ENCODE measurements at places on chromosomes 16 and 17.

DNA sequence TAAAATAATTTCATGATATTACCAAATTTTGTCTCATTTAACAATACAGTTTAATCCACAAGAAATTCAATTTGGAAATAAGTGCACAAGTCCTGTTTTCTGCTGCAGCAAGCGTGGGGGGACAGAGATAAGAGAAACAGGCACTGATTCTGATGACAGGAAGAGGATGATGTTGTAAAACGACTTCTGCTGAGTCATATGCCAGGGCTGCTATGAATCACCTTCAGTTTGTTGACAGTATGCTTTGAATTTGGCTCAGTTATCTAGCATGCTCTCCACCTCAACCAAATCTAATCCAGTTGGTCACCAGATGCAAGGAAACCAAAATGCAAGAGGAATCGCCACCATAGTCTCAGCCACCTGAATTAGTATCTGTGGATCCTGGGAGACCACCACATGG, 244.1 kb upstream of the MON1B start:
- DNase-seq, result no peak

DNA sequence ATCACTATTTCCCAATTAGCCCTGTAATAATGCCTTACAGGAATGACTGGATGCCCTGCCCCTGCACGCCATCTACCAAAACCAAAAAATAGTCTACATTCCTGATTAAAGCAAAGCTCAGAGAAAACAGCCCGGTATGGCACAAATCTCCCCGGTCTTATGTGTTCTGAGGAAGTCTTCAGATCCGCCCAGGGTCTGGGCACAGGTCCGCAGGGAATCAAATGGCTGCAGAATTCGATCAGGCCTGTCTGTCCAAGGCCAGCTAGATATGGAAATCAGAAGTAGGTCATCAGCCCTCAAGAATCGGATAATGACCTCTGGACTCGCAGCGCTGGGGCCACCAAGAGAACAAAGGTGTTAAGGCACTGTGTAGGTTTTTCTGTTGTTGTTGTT, 171.0 kb downstream of the ZFHX3 start:
- DNase-seq, result no peak

GRCh38 chr17:80882926-80883685, 108.5 kb upstream of the CHMP6 start:
- DNase-seq, result no peak

GRCh38 chr16:80848862-80849261, 44.5 kb upstream of the CDYL2 start:
- DNase-seq, result no peak

GRCh38 chr16:30120340-30121105, 2.5 kb downstream of the MAPK3 start:
- no peak for DNase-seq

GRCh38 chr17:76268015-76268749, 3.0 kb downstream of the UBALD2 start:
- peak; percentile 57 for DNase-seq

- no peak for DNase-seq
These were observed 128.2 kb downstream of the ZNF778 start for GRCh38 chr16:89345642-89346150.

DNA sequence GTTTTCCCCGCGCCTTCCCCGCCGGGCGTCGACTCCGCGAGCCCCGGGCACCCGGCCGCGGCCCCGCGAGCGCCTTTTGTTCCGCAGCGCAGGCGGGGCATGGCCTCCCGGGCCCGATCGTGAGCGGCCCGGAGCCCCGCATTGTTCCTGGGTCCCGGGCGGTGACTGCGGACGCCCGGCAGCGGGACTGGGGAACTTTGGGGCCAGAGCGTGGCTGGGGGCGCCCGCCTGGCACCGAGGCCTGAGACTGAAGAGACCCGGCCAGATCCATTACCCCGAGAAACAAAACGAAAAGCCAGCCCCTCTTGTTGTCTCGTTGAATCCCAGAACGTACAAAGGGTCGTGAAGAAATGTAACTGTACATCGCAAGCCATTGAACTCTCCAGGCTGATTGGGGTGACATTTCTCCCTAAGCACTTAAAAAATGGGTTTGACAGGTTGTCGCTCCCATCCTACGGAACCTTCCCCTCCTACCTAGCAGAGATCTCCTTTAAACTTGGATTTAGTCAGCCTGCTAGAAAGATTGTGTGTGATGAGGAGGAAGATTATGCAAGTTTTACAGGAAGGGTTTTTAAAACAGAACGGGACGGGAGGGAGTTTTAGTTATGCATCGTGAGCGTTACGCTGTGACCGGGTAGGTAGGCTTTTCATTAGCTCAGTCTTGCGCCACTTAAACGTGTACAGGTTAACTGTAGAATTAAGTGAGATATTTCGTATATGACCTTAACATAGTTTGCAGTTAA, 825 bp downstream of the METTL9 start:
- no peak for DNase-seq

- DNase-seq, result no peak
These were observed 93.4 kb downstream of the MSI2 start for GRCh38 chr17:57349541-57350247.

- DNase-seq, result peak; percentile 58
These were observed 174.8 kb downstream of the PRKCB start for GRCh38 chr16:24010440-24011089.

GRCh38 chr17:80203471-80203963, 16.6 kb downstream of the SGSH start:
- DNase-seq, result no peak

DNA sequence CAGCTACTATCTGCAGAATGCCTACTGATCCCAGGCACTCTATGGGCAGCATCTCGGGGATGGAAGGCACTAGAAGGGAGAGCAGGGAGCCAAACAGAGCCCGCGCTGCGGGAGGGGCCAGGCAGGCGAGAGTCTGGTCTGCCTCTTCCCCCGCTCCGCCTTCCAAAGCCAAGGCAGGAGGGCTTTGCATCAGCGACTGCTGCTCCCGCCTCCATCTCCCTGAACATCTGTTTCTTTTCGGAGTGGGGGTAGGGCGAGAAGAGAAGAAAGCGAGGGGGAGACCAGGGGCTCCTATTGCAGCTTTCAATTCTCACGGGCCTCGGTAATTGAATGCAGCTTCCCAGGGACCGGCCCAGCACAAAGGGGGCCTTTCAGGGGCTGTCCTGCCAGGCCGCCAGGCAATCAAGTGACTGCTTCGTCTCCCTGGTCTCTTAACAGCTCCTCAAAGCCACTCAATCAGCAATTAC, 31.4 kb upstream of the CDC42EP4 start:
- no peak for DNase-seq

- DNase-seq, result no peak
These were observed 26.7 kb downstream of the BBS2 start for GRCh38 chr16:56493126-56493525.

- DNase-seq, result no peak
These were observed 396.7 kb upstream of the MAF start for GRCh38 chr16:79997257-79997656.

- no peak for DNase-seq
These were observed 19.8 kb upstream of the ADCY7 start for GRCh38 chr16:50246299-50247122.

GRCh38 chr16:89099905-89100304, 6.3 kb downstream of the ACSF3 start:
- no peak for DNase-seq

DNA sequence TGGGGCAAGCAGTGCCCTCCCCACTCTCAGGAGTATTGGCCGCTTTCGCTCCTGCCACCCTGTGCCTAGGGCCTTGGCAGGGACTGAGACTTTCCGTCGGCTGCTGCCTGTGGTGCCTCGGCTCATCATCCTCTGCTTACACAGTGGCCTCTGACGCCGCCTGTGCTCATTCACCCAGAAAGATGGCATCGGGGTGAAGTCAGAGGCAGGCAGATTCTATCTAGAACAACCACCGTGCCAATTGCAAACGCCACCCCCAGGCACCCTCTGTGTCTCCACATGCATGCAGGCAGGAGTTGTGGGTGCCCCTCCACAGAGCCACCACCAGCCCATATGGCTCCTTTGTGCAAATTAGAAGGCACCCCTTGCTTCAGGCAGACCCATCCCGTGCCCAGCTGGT, 154.2 kb upstream of the GSE1 start:
- DNase-seq, result no peak

DNA sequence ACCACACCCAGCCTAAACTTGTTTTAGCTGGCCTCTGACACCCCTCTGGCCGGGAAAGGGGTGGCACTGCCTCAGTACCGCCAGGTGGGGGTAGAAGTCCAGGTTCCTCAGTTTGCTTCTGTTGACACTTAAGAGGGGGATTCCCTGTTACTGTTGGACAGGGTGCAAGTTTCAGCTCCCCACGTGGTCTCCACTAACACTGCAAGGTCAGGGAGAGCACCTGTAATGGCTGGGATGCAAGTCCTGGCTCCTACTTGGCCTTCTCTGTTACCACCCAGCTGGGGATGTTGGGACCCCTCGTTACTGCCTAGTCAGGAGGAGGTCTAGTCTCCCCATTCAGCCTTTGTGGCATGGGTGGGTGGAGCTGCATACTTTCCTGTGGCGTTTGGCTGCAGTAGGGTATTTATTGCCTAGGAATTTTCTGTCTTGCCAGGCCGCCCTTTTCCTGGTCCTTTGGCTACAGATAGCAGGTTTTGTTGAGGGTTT, 10.6 kb upstream of the MFAP4 start:
- DNase-seq, result no peak

DNA sequence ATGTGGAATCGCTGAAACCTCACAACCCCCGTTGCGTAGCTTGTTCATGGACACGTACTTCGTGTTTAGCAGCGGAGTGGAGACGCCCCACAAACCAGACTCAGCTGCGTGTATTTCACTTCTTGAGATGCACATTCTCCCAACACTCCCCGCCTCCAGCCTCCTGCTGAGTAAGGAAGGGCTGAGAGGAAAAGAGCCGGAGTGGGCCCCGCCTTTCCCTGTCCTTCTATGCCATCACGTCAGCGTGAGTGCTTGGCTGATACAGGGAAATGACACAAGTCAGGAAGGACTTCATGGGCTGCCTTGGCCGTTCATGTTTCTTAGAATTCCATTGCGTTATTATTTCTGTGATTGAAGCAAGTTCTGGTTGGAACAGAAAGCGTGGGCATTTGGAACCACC, 68.6 kb upstream of the CBX4 start:
- no peak for DNase-seq

- DNase-seq, result no peak
These were observed 17.6 kb downstream of the RPH3AL start for GRCh38 chr17:334974-335481.

DNA sequence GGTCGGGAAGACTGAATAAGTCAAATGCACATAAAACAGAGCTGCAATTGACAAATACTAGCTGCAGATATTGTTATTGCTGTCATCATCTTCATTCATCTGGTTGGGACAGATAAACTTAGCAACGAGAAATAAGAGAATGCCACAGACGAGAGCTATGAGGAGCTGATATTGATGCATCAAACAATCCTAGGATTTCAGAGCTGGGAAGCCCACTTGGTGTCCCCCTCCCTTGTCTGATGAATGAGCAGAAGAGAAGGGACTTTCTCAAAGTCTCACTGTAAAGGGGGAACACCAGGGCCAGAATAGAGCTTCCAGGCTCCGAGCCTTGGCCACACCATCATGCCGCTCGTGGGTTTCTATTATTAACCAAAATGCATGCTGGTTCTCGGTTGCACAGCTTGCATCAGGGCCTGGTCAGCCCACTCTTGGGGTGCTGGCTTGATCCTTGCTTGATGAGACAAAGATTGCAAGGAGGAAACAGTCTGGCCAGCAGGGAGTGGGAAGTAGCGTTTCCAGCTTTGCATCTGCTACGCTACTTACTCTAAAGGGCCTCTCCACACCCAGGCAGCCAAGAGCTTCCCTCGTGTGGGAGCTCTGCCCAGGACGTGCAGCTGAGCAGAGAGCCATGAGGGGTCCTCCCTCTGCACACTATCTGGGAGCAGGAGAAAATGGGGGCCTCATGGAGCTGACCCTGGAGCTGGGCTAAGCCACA, 28.4 kb upstream of the EMP2 start:
- no peak for DNase-seq

- DNase-seq, result no peak
These were observed 133.1 kb downstream of the SDK2 start for GRCh38 chr17:73510981-73511718.

GRCh38 chr17:18854956-18855355, 3.0 kb upstream of the PRPSAP2 start:
- DNase-seq, result no peak

GRCh38 chr17:72671016-72671415, 421.5 kb downstream of the SLC39A11 start:
- DNase-seq, result no peak

- no peak for DNase-seq
These were observed 593 bp downstream of the SLC38A7 start for GRCh38 chr16:58684001-58684353.

GRCh38 chr16:74898659-74899058, 86.3 kb downstream of the WDR59 start:
- no peak for DNase-seq

All from stimulated activated CD4-positive, alpha-beta T cell treated with anti-CD3 and anti-CD28 coated beads, Interleukin-1b, Interleukin-23, amount 100 ng/mL, for 1 hour (primary cell).